ENCODE measurements at places on chromosomes 3 and 15.

DNA sequence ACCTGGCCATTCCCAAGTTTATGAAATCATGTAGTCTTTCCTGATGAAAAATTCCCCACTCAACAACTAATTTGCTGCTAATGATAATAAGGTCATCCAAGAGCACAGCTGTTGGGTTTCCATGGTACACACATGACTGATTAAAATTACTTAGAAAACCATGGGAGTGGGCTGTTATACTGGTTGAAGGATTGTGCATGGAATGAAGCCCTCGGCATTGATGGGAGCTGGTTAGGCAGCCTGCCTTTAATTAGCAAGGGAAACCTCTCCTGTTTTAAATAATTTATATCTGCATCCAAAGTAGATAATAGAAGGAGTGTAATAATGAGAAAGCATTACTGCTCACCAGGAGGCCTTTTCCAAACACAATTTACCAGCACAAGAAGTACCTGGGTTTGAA is 235.1 kb upstream of the CFAP20DC start:
- DNase-seq, result no peak

DNA sequence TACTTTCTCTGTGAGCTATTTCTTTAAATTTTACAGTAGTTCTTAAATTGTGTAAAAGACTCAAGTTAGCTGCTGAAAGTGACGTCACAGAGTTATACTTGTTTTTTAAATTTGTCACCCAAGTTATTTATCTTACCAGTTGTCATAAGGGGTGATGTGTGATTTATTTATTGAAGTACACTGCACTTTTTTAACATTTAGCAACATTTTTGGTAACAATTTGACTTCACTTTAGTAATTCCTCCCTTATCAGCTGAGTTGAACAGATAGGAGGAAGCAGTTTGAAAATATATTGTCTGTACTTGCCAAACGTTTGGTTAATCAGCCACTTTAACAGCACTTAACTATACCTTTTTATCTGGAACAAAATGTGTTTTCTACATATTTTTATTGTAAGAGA is 3.8 kb downstream of the STT3B start:
- DNase-seq, result no peak

DNA sequence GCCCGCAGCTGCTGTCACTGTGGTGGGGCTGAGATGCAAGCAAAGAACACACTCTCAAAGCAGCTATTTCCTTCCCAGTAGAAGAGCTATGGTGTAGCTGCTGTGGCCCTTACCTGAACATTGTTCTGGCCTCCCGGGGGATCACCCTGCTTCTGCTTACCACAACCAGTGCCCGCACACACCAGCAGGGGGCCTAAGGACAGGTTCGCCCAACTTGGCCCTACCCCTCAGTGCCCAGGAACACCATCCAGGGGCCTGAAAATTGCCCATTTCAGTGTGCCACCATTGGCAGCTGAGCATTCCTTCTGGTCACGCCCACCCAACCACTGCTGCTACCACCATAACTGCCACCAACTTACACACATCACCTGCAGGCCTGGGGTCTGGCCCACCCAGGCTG is 113.0 kb downstream of the TP63 start:
- no peak for DNase-seq

- DNase-seq, result no peak
Measured at GRCh38 chr15:69677403-69677802, 224.8 kb downstream of the RPLP1 start.

DNA sequence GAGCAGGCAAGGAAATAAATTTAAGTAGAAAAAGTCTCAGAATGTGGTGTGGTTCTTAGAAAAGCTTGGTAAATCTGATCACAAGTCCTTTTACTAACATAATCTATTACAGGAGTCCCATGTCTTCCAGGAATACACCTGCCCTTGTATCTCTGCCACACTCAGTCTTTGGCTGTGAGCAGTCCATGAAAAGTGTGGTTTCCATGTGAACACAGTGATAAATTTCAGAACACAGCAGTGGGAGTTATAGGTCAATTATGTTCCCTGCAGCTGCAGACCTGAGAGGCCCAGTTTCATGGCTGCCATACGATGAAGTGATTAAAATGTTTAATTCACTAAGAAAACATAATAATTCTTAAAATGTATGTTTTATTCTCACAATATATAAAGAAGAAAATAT is 366.9 kb upstream of the STAC start:
- no peak for DNase-seq

- peak; percentile 48 for DNase-seq
Measured at GRCh38 chr3:161371441-161372320, at the start of gene SPTSSB. Gene SPTSSB (minus strand): TSS chr3:161371517. CDS start chr3:161346323, 25,194 bp downstream.

GRCh38 chr3:70061096-70061495 is 61.6 kb downstream of the SAMMSON start:
- no peak for DNase-seq

- DNase-seq, result no peak
Measured at GRCh38 chr3:35723480-35724097, 84.3 kb downstream of the ARPP21 start.

DNA sequence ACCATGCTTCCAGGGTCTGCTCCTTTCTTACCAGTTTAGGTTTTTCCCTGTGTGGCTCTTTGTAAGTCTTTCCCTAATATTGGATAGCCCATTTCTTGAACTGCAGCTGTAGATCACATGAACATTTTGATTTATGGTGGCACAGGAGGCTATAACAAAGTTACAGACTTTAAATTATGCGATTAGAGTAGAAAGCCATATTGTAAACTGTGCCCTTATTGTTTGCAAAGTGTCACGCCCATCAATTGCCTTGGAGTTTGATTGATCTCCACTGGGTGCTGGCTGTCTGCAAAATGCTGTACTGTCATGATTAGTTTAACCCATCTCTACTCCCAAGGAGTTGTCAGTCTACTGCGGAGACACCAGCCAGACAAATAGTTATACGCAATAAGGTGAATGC is 110.3 kb downstream of the CACNA2D3 start:
- DNase-seq, result no peak

- DNase-seq, result no peak
Measured at GRCh38 chr15:96316953-96317629, 13.4 kb upstream of the NR2F2 start.

DNA sequence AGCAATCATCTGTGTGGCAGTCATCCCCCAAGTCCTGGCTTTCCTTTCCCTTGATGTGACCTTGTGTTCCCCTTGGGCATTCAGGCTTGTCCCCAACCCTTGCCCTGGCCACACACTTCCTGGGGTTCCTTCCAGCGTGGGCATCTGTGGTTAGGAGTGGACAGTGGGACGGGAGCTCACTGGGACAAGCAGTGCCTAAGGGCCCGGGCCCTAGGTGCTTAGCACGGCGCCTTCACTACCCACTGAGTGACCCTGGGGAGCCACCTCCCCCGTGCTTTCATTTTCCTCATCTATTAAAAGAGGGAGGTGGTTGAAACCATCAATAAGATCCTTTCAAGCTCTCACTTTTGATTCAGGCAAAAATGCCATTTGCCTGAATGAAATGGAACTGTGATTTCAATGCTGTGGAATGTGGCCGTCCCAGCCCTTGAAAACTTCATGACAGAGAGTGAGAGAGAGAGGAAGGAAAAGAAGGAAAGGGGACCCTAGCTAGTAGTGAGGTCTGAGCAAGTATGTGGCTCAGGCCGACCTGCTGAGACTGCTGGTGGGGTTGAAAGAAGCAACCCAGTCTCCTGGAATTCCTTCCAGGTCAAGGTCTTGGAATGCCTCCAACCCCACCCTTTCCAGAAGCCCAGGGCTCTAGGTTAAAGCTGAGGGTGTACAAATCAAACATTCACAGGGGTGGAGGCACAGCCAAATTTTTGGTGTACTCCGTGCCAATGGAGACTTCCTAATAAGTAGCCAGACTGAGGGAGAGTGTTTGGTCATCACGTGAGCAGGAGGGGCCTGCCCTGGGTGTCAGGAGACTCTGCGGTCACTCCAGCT is 302.9 kb downstream of the TLE3 start:
- no peak for DNase-seq

DNA sequence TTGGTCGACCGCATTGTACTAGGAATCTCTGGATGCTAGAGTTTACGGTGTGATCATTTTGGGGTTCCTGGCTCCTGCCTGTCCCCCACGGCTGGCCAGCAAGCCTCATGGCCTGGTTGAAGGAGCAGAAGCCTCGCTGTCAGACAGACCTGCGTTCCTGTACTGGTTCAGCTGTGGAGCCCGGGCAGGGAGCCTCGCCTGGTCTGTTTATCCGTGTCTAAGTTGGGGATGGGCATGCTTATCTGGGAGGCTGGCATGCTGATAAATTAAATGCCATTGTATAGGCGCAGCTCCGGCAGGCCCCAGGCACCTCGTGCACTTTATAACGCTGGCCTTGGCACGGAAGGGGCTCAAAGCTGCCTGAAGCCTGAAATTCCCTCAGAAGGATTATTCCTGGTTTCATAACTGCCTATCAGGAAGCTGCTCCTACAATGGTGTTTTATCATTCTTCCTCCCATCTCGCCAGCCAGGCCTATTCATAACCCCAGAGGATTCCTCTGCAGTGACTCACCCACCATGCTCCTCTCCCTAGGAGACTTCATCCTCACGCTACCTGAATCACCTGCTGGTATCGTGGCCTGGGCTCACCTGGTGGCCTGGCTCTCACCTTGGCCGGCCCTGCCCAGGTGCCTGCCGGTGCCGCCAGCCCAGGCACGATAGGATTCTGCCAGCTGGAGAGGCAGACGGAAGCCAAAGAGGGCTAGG is 110.9 kb downstream of the ASB7 start:
- DNase-seq, result no peak

- DNase-seq, result no peak
Measured at GRCh38 chr3:88298189-88298588, 148.4 kb downstream of the C3orf38 start.

DNA sequence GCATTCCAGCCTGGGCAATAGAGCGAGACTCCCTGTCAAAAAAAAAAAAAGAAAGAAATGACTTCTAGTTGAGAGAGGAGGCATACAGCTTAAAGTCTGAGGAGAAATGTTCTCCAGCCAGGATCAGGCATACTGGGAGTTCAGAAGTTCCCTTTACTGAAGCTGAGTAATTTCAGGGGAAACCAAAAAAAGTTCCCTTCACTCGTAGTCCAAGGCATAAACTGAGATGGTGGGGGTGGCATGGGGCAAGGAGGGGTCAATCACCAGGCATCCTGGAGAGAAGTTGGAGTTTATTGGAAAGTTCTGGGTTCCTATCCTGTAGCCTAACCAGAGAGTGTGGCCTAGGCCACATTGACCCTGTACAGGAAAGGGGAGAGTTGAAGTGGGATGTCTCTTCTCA is 5.9 kb downstream of the GPX1 start:
- no peak for DNase-seq

DNA sequence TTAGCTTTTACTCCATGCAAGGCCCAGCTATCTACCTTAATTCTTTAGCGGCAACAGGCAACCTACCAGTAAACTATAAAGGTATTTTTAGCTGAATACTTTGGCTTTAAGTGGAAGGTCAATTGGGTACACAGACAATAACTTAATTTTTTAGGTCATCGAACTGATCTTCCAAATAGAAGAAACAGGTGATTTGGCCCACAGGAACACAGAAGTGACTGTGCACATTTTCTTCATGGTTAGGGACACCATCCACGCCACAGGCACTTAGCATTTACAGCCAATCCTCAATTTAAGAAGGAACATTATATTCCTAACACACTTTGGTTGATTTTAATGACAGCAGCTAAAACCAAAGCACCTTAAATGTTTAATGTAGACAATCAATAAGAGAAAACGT is 1.9 kb downstream of the ARPP19 start:
- no peak for DNase-seq

- DNase-seq, result no peak
Measured at GRCh38 chr3:4270720-4271119, 32.4 kb upstream of the SETMAR start.

DNA sequence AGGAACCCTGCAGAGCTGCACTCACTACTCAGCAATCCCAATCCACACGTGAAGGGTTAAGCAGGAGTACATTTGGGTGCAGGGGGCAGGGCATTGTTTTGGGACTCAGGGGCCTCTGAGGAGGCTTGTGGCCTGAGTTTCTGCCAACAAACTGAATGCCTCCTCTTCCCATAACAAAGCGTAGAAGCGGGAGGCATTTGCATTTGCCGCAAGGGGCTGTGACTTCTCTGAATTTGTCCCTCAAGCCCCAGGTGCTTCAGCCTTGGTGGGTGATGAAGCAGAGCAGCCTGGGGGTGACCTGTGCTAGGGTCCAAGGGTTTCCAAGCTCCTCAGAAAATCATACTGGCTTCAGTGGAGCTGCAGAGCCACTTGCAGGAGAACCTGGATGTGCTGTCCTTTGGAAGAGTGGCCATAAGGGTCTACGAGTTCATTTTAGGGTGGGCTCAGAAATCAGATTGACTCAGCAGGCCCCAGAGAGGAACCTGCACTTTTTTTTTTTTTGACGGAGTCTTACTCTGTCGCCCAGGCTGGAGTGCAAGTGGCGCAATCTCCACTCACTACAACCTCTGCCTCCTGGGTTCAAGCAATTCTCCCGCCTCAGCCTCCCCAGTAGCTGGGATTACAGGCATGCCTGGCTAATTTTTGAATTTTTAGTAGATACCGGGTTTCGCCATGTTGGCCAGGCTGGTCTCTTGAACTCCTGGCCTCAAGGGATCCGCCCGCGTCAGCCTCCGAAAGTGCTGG is 1.4 kb upstream of the RPSA start:
- no peak for DNase-seq

GRCh38 chr3:36648241-36649034 is 115.9 kb downstream of the DCLK3 start:
- no peak for DNase-seq

DNA sequence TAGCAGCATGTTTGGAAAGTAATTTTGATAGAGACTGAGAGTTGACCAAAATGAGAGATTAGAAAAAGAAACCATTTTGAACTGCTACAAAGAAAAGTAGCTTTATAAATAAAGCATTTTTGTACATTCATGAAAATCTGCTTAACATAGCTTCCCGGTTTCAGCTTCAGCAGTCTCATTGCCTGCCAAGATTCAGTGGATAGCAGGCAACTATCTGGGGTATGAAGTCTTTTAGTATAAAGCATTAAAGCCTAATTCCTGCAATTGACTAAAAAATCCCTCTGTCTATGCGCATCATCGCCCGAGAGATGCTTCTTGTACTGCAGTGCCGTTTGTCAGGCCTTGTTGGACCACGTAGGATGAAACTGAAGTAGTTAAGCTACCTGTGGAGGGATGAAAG is 588.4 kb downstream of the NAALADL2 start:
- no peak for DNase-seq

DNA sequence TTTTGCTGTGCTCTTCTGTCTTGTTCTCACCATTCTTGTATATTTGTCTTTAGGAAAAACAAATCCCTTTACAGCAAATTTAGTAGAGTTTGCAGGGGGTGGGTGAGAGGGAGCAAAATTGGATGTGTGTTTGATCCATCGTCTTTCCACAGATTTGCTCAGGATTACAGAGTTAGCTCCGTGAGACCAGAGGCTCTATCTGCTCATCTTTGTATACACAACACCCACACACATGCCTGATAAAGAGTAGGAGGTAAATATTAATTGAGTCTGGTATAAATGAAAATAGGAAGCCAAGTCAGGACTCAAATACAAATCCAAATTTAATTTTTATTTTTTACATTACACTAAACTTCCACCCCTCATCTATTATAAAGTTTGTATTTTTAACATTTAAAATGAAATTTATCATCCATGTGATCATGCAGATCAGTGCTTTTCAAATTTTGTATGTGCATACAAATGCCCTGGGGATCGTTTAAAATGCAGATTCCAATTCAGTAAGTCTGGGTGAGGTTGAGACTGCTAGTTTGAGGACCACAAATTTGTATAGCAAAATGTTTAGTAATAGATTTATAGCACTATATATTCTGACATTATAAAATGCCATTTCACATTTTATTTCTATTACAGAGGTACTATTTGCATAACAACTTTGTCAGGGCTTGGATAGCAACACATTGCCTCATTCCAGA is 326.7 kb downstream of the LSAMP start:
- DNase-seq, result no peak

GRCh38 chr15:89475661-89476060 is 20.7 kb downstream of the RHCG start:
- DNase-seq, result no peak

Measured in hippocampal formation (tissue), 2 donors.